D721Med (cell line): ENCODE measurements at places on chromosomes 12 and 14.
A peak's percentile ranks its signal among the peaks of the same experiment; 100 is the strongest.

- DNase-seq, result no peak
Measured at GRCh38 chr12:133129368-133130037, 571 bp downstream of the ZNF891 start.

- DNase-seq, result no peak
Measured at GRCh38 chr12:95462551-95462950, 11.4 kb upstream of the METAP2 start.

- no peak for DNase-seq
Measured at GRCh38 chr14:88426271-88426670, 40.8 kb downstream of the SPATA7 start.

GRCh38 chr14:104865081-104865630, at the start of gene CEP170B:
TSS of gene CEP170B (plus strand) at chr14:104865268. CDS start at chr14:104868451, 3,183 bp downstream.
- DNase-seq, result peak; percentile 83

DNA sequence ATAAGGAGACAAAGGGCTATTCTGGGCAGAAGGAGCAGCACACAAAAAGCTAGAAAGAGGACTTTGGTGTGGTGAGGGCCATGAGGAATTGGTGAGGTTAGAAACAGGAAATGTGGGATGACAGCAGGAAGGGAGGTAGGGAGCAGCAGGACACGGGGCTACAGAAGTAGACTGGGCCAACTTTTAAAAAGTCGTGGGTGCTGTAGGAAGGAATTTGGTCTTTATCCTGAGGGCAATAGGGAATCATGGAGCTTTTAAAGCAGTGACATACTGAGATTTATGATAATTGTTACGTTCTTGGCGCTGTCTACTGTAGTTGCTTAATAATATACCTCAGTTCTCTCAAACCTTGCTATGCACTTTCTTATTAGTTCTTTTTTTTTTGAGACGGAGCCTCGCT, 8.2 kb upstream of the CHURC1 start:
- no peak for DNase-seq

DNA sequence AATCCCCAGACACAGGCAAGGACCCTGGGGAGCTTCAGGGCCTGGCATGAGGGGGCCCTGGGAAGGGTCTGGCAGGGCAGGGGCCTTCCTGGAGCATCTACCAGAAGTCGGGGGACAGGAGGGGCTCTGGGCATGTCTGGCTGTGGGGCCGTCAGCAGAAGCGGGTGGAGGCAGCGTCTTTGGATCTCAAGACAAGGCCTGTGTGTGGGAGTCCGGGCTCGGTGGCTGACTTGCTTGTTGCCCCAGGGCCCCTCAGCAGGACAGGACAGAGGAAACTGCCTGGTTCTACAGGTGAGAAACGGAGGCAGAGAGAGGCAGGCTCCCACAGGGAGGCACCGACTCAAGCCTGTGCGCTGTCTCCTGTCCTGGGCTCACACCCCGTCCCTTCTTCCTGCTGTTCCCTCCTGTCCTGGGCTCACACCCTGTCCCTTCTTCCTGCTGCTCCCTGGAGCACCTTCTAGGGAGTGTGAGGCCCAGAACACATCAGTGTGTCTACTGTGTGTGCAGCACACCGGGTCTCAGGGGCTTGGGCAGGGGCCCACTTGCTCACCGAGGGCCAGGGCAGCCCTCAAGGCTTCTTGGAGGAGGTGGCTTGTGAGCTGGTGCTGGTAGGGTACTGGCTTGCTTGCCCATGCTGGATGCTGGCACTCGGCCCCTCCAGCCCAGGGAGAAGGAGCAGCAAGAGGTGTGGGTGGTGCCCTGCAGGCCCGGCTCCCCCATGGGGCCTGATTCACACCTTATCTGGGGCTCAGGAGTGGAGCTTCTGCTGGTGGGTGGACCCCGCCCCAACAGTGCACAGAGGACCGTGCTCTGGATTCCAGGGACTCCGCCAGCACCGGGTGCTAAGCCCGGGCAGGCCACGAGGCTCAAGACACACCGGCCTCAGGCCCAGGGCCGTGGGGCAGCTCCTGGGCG, 14.9 kb downstream of the ASPG start:
- DNase-seq, result no peak

DNA sequence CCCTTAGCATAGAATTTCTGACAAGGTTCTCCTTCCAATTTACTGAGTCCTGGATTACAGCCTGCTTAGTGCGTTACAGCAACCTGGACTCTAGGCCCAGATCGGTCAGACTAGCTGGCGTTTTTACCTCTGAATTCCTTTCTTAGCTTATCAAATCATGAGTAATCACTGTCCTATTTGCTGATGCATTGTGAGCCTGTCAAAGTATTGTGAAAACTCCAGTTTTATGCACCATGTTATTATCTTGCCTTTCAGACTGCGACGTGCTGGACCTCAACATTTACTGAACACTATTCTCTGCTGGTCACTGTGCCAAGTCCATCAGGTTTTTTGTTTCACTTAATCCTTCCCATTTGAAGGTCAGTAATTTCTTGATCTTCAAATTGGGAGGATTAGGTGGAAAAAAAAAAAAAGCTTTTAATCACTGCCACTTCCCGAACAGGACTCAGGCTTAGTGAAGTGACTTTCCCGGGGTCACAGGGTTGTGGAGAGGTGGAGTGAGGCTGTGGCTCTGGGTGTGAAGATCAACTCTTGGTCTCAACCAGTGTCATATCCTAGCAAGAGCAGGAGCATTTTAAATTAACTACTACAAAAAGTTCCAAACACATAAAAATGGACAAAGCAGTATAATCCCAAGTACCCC, 31.2 kb downstream of the FBXO21 start:
- DNase-seq, result no peak

- DNase-seq, result no peak
Measured at GRCh38 chr12:48767521-48767920, 21.4 kb downstream of the ADCY6 start.

- no peak for DNase-seq
Measured at GRCh38 chr14:79855789-79856188, 355.5 kb downstream of the DIO2 start.

- DNase-seq, result no peak
Measured at GRCh38 chr12:6551496-6552139, 4.2 kb downstream of the IFFO1 start.

DNA sequence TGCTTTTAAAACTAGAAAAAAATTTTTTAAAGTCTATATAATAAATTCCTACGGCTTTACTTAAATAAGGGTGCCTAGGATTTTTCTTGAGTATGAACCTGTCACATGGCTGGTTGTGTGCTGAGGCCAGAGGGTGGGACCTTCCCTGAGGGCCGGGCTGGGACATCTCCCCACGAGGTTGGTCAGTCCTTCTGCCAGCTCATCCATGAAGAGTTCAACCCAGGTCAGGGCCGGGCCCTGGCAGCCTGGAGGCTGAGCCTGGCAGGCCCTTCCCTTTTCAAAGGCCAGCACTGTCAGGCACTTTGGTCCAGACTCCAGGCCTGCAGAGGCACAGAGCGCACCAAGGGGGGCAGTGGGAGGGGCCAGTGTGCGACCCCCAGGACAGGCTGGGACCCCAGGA, 31.7 kb downstream of the TNFAIP2 start:
- no peak for DNase-seq

- DNase-seq, result no peak
Measured at GRCh38 chr12:75711271-75711670, 199.9 kb upstream of the KRR1 start.

DNA sequence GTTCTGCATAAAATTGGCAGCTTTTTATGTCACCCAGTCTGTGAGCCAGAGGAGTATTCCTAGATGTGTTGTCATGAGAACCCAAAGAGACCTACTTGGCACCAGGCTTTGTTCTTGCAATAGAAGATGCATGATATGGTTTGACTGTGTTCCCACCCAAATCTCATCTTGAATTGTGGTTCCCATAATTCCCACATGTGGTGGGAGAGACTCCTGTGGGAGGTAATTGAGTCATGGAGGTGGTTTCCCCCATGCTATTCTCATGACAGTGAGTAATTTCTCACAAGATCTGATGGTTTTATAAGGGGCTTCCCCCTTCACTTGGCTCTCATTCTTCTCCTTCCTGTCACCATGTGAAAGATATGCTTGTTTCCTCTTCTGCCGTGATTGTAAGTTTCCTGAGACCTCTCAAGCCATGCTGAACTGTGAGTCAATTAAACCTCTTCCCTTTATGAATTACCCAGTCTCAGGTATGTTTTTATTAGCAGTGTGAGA, 572.0 kb upstream of the ATP2B1 start:
- no peak for DNase-seq

DNA sequence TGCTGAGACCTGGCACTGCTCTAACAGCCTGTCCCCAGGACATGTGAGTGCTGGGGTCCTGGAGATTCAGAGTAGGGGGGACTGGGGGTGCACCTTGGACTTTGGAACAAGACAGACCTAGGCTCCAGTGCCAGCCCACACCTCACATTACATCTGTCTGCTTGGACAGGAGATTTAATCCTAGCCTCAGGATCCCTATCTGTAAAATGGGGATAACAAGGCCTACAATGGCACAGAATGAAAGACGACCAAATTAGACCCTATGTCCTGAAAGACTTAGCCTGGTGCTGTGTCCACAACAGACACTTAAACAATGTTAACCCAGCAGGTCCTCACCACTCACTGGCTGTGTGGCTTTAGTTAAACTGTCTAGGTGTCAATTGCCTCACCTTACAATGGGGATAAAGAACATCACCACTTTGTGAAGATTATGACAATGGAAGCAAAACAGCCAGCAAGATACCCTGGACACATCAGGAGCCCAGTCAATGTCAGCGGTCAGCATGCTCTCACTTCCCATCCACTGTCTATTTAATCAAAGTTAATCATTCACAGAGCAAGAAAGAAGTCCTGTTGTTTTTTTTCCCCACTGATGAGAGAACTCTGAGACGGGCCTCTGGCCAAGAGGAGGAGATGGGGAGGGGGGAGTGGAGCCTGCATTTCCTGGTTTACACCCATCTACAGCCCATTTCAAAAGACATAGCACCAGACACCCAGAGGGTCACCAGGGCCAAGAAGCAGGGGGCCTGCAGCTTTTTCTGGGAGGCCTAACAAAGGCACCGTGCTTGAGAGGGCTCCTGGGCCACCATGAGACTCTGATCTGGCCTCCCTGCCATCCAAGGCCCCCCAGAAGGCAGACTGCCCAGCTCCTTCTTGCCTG, 40.6 kb downstream of the ACTN1 start:
- no peak for DNase-seq

DNA sequence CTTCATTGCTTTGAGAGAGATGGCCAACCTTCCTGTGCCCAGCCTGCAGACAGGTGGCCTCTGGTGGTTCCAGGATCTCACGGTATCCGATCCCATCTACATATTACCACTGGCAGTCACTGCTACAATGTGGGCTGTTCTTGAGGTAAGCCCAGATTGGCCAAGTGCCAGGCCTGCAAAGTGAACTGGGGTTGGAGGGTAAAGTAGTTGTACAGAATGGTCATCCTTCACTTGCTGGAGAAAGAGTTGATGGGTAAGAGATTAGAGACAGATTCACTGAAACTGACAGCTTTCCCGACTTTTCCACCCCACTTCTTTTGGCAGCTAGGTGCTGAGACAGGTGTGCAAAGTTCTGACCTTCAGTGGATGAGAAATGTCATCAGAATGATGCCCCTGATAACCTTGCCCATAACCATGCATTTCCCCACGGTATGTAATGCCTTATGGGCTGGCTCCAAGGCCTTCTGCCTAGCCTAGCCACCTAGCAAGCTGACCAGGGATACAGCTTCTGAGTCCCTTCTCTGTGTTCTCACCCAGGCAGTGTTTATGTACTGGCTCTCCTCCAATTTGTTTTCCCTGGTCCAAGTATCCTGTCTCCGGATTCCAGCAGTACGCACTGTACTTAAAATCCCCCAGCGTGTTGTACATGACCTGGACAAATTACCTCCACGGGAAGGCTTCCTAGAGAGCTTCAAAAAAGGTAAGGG, 4.1 kb downstream of the OXA1L start:
- DNase-seq, result no peak

DNA sequence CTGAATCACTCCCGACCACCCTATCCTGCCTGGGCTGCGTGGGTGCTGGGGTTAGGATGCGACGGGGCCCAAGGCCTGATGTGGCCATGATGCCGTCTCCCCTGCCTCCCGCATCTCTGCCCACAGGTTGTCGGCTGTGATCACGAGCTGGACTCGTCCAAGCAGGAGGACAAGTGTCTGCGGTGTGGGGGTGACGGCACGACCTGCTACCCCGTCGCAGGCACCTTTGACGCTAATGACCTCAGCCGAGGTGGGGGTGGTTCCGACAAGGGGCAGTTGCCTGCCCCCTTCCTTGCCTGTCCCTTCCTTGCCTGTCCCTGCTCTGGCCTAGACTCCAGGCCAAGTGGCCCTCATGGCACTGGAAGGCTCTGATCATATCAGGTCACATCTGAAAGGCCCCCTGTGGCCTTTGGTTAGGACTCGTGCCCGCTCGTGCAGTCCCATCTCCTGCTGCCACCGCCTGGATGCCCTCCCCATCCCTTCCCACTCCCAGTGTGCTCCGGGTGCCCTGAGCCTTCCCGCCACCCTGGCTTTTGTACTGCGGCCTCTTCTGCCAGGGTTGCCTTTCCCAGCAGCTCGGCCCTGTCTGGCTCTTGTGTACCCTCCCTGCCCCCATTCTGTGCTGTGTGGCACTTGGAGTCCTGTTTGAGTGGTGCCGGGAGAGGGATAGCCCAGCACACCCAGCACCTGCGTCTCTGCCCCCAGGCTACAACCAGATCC, 13.6 kb downstream of the PAPLN start:
- DNase-seq, result no peak

DNA sequence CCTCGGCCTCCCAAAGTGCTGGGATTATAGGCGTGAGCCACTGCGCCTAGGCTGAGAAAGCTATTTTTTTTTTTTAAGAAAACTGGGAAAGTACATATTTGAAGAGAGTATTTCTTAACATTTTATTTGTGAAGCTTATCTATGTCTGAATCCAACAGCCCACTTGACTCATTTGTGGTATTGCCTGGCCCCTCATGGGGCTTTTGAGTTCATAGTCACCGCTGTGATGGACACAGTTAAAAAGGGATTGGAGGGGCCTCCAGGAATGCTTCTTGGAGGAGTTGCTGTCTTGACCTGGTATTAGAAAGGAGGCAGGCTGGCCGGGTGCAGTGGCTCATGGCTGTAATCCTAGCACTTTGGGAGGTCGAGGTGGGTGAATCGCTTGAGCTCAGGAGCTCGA, 26.5 kb downstream of the BCL7A start:
- DNase-seq, result no peak

- DNase-seq, result no peak
Measured at GRCh38 chr12:10088955-10089900, 9.6 kb downstream of the CLEC1A start.

DNA sequence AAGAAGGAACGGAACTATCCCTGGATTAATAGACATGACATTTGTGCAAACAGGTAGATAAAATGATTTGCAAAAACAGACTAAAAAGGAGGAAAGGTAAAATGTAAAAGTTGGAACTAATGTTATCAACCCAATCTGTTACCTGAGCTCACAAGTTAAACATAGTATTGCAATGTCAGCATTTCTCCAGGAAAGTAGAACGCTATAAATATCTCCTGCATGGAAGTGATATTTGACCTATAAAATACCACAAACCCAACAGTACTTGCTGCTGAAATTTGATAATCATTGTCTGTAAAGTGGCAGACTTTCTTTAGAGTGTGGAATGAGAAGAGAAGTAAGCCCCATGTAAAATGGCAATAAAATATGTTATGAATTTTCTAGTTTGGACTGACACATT, 1435.7 kb downstream of the LRFN5 start:
- no peak for DNase-seq
